ENCODE measurements at places on chromosomes 2 and 18.

DNA sequence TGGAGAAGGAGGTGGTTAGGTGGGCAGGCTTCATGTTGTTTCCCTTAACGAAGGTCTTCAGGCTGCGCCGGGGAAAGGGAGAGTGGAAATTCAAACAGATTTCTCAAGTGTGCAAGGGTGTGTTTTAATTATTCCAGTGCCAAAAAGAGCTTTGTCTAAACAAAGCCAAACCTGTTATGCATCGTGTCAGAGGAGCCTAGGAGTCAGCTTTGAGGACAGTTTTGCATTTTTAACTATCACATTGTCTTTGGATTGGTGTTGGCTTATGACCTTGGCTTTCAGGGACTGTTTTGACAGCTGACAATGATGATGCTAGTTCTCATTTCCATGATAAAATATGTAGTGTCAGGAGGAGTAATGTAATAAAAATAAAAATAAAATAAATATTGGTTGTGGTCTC, 144.8 kb downstream of the LDLRAD4 start:
- no peak for DNase-seq

- no peak for DNase-seq
These were observed 227.8 kb upstream of the RBMS1 start for GRCh38 chr2:160721089-160722040.

DNA sequence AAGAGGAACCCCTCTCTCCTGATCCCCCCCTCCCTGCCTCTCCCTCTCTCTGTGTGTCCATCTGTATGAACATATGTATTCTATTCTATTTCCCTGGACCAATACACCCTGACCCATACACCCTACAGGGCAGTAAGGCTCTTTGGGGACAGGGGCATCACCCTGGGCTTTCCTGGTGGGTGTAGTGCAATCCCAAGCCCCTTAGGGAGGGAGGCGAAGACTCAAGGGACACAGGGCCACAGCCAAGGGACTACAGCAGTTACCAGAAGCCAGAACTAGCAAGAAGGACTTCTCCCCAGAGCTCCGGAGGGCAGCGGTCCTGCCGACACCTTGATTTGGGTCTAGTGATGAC, 214.2 kb upstream of the RAB6C start:
- DNase-seq = no peak

DNA sequence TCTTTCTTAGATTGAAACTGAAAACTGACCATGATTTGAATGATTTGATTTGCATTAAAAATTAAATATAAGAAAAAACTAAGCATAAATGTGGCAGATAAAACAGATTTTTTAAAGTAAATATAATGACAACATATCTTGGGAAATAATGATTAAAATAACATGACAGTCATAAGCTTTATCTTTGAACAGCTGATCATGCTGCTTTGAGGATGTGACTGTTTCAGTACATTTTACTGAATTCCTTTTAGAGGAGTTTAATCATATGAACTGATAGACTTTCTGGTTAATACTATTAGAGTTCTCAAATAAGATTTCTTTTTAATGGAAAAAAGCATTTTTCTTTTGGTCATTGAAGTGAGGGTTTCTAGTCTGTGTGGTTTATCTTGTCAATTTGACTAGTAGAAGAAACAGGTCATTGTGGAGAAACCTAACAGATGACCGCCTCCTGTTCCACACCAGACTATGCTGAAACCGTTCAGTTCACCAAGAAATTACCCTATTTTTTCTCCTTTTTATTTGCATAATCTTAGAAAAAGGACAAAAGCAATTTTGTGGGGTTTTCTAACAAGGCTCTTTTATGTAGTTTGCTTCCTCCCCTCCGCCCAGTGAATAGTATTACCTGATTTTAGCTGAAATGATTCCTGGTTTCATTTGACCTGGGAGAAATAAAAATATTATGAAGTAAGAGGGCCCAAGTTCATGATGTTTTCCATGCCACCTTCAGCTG, 262.1 kb downstream of the PTGR3 start:
- no peak for DNase-seq

DNA sequence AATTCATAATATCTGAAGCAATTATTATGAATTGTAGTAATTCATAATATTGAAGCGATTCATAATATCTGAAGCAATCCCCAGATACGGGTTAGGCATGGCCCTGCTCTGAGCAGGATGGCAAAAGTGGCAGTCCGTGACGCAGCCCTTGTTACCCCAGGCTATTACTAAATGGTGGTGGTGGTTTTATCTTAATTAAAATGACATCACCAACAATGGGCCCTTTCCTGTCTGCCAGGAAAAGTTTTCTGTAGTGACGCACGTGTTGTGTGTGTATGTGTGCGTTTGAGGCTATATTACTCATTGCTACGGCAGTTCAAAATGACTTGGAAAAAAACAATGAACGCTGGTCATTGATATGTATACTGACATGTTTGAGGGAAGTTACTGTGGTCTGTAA, 10.6 kb upstream of the MOCOS start:
- DNase-seq = no peak

- no peak for DNase-seq
These were observed 118.4 kb downstream of the ALMS1 start for GRCh38 chr2:73503992-73504570.

DNA sequence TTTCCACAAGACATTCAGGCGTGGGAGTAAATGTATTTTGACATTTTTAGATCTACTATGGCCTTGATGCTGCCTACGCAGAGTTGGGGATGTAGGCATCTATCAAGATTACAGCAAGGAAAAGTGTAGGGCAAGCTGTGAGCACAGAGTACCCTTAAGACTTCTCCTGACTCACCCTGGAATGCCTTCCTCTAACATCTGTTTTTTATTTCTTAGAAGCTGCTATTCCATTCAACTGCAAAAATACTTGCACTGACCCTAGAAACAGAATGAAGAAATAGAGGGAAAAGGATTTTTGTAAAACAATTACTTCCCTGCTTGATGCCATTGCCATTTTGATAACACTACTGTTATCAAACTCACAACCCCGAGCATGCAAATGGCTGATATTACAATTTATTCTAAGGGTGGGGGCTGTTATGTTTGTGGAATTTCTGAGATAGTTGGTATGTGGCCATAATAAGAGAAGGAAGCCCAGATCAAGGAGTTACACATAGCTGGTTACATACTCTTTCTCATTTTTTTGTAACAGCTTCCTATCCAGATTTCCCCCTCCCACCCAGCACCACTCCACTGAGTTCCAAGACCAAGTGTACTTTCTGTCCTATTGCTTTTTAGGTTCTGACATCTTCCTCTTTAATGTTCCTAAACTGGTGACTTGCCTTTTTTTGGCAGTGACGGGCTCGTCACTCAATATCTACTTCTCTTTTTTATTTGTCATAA, 6.0 kb upstream of the ROCK1 start:
- no peak for DNase-seq
